ENCODE measurements at places on chromosomes 4 and X. TPM values are rescaled to one million over a fixed set of nuclear protein-coding genes. Genes with fewer than 3 reads are reported as not detected.

DNA sequence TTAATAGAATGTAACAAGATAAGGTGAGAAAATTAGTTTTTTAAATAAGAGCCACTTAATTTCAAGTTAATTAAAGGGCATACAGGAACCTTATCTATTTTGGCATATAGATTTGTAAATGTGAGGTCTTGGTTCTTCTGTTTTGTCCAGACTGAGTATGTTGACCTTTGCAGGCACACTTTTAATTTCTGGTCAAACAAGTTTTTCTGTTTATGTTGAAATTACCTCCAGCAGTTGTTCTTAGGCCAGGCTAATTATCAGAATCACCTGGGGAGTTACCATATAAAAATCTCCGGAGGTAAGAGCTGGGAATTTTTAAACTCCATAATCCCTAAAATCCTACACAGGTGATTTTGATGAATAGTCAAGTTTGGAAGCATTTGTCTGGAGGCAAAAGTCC lies 227.4 kb upstream of the ANKRD50 start:
- no peak for DNase-seq

GRCh38 chrX:48938721-48939425 lies 18.5 kb downstream of the OTUD5 start:
- DNase-seq, result no peak

GRCh38 chrX:66680451-66680850 lies 41.6 kb upstream of the EDA2R start:
- no peak for DNase-seq

DNA sequence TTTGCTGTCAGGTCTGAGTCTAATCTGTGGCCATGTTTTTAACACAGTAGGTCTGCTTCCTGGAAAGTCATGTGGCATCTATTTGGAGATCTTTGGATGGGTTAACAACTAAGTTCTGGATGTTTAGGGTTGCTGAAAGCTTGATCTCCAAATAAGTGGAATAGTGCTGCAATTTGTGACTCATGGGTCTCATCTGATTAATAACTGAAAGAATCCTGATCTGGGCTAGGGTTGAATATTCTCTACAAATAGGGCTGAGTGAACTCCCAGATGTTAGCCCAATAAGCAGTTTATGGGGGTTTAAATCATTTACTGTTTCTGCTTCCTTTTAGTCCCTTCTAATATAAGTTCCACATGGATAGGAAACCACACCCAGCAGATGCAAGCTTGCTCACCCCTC lies 23.1 kb downstream of the CT47C1 start:
- no peak for DNase-seq

DNA sequence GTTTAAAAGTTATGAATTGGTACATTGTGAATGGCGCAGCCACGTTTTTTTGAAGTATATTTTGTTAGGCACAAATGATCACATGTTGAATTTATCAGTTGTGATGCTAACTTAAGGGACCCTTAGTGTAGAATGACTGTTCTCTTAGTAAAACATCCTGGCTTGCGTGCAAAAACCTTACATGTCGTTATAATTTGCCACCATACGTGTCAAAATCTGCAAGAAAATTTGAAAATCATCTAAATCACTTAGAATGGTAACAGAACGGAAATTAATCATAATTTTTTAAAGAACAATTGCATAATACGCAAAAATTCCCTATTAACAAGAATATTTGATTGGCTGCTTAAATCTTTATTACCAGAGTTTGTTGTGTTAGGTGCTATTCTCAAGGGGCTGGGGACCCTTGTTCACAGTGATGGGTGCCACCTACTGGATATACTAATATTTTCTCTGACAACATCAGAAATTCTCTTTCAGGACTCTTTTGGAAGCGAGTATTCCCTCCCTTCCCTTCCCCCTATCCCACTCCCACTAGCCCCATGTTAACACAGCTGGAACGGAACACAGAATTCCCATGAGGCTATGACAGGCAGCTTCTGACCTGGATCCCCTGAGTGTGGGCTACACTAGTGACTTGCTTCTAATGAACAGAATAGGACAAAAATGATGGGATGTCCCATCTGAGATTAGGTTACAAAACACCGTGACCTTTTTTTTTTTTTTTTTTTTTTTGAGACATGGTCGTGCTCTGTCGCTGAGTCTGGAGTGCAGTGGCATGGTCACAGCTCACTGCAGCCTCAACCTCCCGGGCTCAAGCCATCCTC lies 71.8 kb downstream of the SUPT20HL2 start:
- DNase-seq, result no peak

DNA sequence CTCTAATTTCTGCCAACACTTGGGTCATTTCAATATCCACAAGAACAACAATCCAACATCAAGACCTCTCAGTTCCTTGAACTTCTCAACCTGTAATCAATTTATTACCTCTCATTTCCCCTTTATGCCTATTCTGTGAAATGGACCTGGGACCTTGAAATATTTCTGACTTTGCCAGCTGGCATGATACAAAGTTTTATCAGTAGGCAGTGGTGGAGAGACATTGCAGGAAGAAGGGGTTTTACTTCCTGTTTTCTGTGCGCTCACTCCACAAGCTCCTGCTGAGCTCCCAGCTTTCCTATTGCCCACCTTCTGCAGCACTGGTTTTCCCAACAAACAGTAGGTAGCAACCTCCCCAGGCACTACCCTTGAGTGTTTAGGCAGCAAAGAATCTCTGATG lies 3.5 kb upstream of the ARHGEF6 start:
- no peak for DNase-seq

DNA sequence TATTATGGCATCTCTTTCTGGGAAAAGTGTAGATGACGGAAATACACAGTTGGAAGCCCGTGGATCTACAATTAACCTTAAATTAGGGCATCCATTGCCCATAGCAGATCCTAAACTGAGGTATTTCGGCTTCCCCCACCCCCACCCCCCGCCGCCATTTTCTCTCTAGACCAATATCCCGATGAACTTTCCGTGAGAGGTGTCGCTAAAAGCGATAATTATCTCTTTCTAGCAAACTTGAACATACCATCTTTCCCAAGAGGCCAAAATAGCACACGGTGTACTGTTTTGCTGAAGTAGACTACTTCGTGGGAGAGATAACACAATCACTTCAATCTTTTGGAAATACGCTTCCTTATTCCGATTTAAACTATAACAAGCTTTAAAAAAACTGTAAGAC lies 554 bp downstream of the KLHL15 start:
- DNase-seq, result no peak

DNA sequence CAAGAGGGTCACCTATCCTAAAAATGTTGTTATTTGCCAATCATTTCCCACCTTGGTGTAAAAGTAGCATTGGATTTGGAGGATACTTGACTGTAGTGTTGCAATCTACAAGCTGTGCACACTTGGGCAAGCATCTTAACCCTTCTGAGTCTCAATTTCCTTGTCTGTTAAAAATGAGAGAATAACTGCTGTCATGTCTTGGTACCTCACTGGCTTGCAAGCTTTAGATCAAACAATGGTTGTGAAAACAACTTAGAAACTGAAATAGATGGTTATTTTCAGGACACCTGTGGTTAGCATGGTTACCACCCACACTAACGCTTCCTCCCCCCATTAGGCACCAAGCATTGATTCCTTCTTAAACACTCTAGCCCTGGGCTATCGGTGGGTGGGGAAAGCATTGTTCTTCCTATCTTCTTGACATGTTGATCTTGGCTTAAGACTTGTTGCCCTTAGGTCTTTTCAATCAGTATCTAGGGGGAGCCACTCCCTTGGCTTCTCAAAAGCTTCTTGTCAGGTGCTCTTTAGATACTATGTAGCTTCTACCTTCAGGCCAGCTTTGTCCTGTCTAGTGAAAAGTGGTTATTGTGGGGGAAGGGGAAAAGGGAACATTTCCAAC lies 10.6 kb upstream of the AMOT start:
- no peak for DNase-seq

DNA sequence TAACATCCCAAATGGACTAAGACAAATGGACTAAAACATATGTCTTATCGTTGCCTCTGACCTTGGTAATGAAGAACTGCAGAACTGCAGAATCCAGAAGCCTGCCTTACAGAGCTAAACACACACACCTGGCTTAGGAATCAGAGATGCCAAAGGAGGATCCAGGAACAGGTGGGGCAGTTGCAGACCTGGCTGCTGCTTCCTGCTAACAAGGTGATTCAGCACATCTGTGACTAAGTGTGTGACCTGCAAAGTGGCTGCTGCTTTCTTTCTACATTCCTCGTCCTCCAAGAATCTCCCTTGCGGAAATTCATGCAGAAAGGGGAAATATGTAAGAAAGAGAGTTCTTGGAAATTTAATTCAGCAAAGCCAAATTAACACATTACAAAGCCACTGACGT lies 96.8 kb upstream of the NLGN4X start:
- no peak for DNase-seq

DNA sequence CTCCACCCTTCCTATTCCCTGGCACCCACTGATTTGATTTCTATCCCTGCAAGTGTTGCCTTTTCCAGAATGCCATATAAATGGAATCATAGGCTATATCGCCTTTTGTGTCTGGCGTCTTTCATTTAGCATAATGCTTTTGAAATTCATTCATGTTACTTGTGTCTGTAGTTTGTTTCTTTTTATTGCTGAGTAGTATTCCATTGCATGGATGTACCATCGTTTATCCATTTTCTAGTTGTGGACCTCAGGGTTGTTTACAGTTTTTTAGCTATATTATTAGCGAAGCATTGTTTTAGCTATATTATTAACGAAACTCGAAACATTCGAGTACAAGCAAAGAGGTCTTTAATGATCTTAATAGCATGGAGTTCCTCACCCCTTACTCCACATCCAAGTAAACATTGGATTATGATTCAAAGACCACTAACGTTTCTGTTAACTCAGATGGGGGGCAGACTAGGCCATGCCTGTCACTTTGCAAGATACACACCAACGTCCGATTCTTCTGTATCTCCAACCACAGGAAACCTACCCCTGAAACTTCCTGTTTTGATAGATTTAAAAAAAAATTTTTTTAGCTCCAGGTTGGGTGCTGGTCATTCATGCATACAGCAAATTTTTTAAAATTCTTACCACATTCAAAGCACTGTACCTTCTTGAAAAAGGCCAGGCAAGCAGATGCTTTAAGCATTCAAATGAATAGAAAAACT lies 1.1 kb downstream of the DCK start:
- no peak for DNase-seq

DNA sequence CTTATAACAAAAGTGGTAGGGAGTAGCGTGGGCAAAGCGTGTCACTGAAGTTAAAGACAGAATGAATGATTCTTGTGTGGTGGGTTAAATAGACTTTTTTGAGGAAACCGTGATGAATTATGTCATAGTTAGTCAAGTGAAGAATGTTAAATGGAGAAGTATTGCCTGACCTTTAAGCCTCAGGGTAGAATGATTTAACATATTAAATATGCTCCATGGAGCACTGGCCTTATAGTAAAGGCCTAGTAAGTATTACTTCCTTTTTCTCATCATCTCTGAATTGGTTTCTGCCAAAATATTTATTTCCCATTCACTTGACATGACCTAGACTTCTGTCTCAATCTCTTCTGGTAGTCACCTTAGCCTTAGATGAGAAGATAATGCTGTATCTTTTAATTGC lies 23.7 kb downstream of the MAGEB1 start:
- no peak for DNase-seq

DNA sequence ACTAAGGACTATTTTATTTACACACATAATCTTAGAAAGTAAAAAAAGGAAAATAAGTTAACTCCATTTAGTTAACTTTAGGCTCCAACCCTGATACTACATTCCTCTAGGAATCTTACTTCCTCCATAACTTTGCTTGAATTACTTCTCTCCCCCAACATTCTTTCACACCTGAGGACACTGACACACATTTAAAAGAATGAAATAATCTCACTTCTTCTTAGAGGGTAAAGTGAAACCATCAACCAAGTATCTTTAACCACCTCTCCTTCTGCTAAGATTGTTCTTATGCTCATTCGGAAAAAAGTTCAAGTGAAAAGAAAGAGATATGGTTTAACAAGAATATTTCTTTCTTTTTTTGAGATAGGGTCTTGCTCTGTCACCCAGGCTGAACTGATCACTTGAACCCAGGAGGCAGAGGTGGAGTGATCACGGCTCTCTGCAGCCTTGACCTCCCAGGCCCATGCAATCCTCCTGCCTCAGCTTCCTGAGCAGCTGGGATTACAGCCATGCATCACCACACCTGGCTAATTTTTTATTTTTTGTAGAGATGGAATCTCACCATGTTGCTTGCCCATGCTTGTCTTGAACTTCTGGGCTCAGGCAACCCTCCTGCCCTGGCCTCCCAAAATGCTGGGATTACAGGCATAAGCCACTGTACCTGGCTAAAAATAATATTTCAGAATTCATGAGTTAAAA lies 28.5 kb downstream of the SLC25A4 start:
- DNase-seq, result no peak

Gene TCEAL6
- total RNA-seq, result not detected

Gene SPP1
- 2.5 TPM for total RNA-seq

Gene SLC2A9
- total RNA-seq, result 6.0 TPM

Gene SLC9B1
- total RNA-seq, result 0.29 TPM

Gene DCK
- total RNA-seq, result 15.4 TPM

Gene STOX2
- total RNA-seq, result 7.0 TPM

Gene TLR3
- 2.5 TPM for total RNA-seq

Gene OCRL
- total RNA-seq, result 62.3 TPM
